ENCODE measurements at places on chromosomes 11 and 22.

GRCh38 chr11:79616392-79616851 lies 175.6 kb upstream of the TENM4 start:
- no peak for DNase-seq

GRCh38 chr11:12110714-12111548 lies 541 bp downstream of the MICAL2 start:
- DNase-seq: no peak

DNA sequence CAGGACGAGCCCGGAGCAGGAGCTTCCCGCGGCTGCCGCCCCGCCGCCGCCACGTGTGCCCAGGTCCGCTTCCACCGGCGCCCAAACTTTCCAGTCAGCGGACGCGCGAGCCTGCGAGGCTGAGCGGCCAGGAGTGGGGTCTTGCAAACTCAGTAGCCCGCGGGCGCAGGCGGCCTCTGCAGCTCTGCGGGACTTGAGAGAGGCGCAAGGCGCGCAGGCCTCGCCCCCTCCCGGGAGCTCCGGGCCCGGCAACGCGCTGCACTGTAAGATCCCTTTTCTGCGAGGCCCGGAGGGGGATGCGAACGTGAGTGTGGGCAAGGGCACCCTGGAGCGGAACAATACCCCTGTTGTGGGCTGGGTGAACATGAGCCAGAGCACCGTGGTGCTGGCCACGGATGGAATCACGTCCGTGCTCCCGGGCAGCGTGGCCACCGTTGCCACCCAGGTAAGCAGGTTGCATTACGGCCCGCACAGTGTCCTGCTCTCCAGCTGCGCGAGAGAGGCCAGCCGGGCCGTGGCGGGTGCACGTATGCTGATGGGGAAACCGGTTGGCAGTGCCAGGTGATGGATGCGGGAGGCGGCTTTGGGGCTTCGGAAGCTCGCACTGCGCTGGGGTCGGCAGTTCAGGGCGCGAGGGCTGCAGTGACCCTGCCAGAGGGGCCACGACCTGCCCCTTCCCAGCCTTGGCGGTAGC lies 2.0 kb downstream of the SLC6A5 start:
- DNase-seq: no peak

GRCh38 chr11:59429924-59430516 lies 3.8 kb upstream of the OR5A2 start:
- no peak for DNase-seq

GRCh38 chr11:64890522-64890939 lies 12.1 kb upstream of the EHD1 start:
- DNase-seq: no peak

DNA sequence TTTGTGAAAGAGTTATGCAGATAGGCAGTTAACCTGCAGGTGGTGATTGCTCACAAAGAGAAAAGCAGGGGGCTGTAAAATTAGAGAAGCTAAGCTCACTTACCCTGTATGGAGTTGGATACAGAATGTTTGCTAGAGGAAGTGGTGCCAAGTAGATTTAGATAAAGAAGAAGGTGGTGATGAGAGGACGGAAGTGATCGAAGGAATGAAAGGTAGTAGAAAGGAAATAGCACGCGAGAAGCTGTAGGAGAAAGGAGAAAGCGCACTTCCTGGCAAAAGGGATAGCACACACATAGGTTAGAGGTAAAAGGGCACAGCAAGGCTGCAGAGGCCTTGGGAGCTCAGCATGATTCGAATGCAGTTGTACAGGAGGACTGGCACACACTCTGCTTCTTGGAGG lies 87.3 kb upstream of the CTSC start:
- no peak for DNase-seq

DNA sequence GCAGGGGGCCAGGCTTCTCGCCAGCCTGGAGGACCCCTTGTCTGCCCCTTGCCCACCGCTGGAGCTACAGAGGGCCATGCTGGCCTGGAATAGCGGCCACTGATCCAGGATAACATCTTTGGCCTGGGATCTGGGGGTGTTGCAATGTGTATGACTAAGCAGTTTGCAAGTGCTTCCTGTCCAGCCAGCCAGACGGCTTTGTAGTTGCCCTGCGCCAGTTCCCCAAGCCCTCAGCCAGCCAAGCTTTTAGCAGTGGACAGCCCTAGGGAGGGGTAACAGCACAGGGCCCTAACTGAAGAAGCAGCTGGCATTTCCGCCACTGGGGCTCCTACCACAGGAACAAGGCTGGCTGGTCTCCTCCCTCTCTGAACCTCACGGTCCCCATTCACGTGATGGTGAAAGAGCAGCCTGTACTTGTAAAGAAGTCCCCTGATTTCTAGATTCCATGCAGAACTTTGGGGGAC lies 32.1 kb downstream of the UQCR10 start:
- no peak for DNase-seq

DNA sequence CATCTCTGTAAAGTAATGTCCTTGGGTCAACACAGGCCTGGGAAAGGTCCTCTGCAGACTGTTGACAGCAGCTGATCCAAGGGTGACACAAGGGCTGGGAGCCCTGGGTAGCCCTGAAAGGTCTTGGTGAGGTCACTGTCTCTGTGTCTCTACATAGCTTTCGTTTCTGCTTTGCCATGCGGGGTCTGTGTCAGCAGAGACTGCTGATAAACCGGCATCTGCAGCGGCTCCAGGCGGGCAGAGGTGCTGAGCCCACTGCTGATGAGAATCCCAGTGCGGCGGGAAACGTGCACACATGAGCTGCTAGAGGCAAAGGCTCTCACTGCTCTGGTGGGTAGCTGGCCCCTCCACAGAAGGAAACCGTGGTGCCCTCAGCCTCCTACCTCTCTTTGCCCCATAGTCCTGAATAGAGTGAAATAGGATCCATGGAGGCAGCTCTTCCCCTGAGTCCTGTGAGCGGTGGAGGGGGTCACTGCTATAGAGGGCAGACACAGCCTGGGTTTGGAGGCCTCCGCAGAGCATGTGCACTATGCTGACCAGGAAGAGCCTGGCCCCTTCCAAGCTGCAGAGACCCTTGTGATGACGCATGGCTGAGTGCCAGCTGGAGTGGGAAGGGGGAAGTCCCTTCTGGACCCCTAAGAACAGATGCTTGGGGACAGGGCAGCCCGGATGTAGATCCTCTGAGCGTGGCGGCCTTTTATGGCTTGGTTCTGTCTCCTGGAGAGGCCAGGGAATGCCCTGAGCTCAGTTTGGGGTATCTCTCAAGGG lies 17.8 kb upstream of the ST3GAL4 start:
- DNase-seq: no peak

DNA sequence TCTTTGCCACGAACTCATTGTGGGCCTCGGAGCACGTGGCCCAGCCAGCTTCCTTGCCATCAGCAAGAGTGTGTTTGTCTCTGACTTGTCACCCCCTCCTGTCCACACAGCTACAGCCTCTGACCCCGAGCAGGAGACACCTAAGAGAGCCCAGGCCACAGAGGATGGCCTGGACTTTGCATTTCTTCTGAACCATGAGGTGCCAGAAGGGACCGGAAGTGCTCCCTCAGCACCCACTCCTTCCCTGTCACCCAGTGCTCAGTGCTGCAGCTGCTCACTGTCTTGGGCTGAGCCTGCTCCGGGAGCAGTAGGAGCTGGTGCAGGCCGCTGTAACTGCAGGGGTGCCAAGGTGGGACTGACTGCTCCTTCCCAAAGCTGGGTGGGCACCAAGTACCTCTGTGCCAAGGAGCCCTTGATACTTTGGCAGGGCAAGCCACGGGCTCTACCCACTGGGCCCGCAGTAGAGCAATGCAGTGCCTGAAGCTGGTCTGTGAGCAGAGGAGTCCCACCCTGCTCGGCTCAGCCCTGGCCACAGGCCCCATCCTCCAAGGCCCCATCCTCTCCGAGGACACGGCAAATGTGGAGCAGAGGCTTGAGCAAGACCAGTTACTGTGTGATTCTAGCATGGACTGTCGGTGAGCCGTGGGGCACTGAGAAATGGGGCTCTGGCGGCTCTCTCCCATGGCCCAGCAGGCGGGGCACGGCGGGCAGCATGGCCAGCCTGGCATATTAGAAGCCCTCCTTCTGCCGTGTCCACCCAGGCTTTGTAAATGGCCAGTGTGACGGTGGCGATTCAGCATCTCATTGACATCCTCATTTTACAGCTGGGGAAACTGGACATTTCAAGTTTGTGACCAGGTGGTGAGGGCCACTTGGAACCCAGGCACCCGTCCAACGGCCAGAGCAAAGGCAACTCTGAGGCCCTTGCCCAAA lies 6.3 kb downstream of the GRK2 start:
- DNase-seq: no peak

DNA sequence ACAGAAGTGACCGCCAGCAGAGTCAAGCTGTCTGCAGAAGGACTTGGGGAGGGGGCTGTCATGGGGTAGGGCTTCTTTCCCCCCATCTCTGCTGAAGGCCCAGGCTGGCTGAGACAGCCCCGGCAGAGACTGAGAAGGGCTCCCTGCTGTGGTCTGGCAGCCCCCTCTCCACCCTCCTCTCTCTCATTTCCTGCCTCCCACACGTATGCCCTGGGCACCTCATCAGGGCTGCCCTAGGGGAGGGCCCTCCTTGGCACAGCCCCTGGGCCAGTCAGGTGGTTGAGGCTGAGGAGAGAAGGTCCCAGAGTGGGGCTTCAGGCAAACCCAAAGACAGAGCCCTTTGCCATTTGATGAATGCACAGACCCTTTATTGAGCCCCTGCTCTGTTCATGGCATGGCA lies 3.6 kb downstream of the RASD2 start:
- DNase-seq: no peak

DNA sequence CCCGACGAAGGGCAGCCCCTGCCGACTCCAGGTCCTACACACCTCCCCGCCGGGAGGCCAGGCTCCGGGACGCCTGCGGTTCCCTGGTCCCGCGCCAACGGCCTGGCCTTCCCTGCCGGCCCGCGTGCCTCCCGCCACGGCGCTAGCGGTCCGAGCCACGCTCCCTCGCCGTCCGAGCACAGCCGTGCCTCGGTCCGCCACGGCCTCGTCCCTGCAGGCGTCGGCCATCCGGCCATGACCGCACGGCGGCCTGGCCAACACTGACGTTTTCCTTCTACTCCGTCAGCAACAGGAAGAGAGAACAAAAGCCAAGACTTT lies 532 bp downstream of the EIF4G2 start:
- DNase-seq: no peak

GRCh38 chr11:134780486-134781147 lies 368.6 kb upstream of the B3GAT1 start:
- DNase-seq: no peak

DNA sequence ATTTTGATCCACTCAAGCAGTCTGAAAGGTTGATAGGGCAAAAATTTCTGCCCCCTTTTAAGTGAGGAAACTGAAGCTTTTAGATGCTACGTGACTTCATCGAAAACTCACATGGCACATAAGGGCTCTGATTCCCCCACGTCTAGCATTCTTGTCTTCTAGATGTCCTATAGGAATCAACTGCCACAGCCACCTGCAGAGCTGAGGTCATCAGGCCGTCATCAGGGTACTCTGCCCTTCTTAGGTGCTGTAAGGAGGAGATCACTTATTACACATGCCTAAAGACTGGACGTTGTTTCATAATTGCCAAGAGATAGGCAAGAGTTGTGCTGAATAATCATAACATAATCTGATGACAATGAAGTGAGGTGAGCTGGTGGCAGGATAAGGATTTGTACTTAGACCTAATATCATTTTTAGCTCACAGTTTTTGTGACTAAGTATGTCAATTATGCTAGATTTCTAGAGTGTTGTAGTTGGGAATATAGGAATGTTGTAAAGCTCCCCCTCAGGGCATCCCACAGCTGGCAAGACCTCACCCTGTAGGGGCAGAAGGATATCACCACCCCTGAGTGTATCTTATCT lies 349.4 kb downstream of the METTL15 start:
- DNase-seq: no peak

DNA sequence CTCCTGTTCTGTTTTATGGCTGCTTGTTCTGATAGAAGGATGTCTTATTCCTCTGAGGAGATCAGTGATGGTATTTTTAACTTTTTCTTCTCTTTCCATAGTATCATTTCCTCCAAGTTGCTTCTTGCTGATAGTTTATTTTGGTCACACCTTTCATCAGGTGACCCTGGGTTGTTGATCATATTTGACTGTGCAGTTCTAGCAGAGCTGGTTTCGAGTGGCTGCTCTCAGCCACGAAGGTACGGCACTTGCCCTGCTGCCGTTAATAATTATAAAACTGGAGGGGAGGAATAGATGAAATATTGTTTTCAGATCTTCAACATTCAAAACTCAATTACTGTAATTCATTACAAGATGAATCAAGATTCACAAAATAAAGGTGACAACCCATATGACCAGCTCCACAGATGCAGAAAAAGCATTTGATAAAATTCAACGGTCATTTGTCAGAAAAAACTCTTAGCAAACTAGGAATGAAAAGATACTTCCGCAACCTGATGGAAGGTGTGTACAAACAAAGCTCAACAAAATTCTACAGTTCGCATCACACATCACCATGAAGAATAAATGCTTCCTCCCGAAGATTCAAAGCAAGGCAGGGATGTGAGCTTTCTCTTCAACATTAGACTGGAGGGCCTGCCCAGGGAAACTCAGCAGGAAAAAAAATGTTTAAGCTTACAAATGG lies 59.2 kb upstream of the RTL6 start:
- no peak for DNase-seq

DNA sequence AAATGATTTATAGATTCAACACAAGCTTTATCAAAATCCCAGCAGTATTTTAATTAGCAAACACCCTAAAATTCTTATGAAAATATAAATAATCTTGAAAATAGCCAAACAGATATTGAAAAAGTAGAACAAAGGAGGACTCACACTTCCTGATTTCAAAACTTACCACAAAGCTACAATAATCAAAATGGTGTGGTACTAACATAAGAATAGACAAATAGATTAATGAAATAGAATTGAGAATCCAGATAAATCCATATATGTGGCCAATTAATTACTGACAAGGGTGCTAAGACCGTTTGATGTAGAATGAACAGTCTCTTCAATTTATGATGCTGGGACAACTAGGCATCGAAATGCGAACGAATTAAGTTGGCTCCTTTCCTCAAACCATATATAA lies 49.6 kb upstream of the TEAD1 start:
- DNase-seq: no peak

DNA sequence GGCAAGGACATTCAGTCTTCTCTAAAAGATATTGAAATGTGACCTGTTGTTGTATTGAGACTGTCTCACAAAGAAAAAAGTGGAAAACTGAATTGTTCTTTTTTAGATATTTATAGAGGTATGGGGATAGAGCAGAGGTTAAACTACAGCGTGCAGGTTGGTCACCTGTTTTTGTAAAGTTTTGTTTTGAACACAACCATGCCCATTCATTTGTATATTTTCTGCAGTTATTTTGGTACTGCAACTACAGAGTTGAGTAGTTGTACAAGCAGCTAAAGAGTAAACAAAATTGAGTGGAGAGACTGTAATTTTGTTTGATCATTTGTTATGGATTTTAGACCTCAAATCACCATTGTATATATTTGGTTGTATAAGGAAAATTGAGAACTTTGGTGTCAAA lies 11.3 kb downstream of the EED start:
- no peak for DNase-seq

GRCh38 chr22:35561796-35562526 lies 21.3 kb downstream of the RASD2 start:
- DNase-seq: no peak

All from activated CD8-positive, alpha-beta memory T cell treated with anti-CD3 and anti-CD28 coated beads for 1 hour (primary cell).